ENCODE measurements at places on chromosomes 3 and 15. TPM values are rescaled to one million over a fixed set of nuclear protein-coding genes. Genes with fewer than 3 reads are reported as not detected.

DNA sequence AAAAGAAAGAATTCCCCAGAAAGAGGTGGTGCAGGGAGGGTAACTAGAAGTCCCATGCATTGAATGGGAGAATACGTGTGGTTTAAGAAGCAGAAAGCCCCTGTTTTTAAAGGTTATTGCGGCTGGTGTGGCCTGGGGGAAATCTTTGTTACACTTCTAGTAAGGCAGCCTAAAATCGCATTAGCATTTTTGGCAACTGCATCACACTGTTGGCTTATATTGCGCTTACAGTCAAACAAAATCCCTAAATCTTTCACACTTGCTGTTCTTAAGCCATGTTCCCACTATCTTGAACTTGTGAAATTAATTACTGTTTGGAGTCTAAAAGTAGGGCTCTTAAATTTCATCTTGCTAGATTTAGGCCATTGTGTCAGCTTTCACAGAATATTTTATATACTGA, 66.0 kb upstream of the GOLIM4 start:
- peak; percentile 19 for DNase-seq

- DNase-seq = no peak
Observed at GRCh38 chr3:52036222-52036694, 20.1 kb downstream of the DUSP7 start.

GRCh38 chr3:51522273-51522962, 16.1 kb upstream of the RAD54L2 start:
- DNase-seq = no peak

GRCh38 chr3:5298453-5298852, 110.9 kb downstream of the EDEM1 start:
- no peak for DNase-seq

CRTAP gene
- 157 TPM for polyA plus RNA-seq

TGM5 gene
- not detected for polyA plus RNA-seq

- no peak for DNase-seq
Observed at GRCh38 chr3:160748231-160748630, 7.8 kb upstream of the PPM1L start.

GNAT1 gene
- polyA plus RNA-seq = not detected

GRCh38 chr3:14539384-14539741, 779 bp downstream of the GRIP2 start:
- no peak for DNase-seq

- DNase-seq = peak; percentile 86
Observed at GRCh38 chr3:14440531-14441239, 38.3 kb downstream of the SLC6A6 start.

GRCh38 chr3:139695007-139695406, 17.2 kb upstream of the NMNAT3 start:
- no peak for DNase-seq

DNA sequence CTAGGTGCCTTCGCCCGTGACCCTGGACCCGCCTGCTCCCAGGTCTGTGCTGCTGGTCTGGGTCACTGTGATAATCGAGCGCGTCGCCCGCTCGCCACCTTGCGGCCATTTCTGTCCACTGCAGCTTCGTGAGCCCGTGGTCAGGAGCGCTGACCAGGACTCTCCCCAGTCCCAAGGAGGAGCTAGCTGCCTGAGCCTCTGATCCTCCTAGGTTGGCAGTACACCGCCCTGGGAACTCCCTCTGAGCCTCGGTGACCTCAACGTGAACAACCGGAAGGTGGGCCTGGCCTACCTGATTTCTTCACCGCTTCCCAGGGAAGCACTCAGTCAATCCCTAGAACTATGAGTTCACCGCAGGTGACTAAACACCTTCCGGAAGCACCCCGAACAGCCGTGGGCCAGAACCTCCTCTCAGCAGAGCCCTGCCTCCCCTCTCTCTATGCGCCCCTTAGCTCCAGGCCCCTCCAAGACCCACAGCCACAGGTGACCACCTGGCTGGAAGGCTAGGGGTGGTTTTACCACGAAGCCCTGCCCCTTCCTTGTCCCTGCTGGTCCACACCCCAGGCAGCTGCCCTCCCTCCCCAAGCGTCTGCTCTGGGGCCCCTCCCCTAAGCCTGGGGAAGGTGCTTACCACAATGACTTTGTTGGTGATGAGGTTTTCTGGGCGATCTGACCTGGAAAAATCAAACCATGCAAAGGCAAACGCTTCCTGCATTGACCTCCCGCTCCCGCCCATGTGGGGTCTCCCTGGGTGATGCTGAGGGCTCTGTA, 9.7 kb downstream of the PLA2G4D start:
- peak; percentile 41 for DNase-seq

- peak; percentile 37 for DNase-seq
Observed at GRCh38 chr3:172836390-172836997, 86.0 kb downstream of the ECT2 start.

GADL1 gene
- polyA plus RNA-seq = 4.2 TPM

- no peak for DNase-seq
Observed at GRCh38 chr3:53506110-53506762, 11.8 kb downstream of the CACNA1D start.

SLC24A5 gene
- polyA plus RNA-seq = 1.1 TPM

- DNase-seq = no peak
Observed at GRCh38 chr3:174532776-174533175, 326.4 kb upstream of the NAALADL2 start.

DNA sequence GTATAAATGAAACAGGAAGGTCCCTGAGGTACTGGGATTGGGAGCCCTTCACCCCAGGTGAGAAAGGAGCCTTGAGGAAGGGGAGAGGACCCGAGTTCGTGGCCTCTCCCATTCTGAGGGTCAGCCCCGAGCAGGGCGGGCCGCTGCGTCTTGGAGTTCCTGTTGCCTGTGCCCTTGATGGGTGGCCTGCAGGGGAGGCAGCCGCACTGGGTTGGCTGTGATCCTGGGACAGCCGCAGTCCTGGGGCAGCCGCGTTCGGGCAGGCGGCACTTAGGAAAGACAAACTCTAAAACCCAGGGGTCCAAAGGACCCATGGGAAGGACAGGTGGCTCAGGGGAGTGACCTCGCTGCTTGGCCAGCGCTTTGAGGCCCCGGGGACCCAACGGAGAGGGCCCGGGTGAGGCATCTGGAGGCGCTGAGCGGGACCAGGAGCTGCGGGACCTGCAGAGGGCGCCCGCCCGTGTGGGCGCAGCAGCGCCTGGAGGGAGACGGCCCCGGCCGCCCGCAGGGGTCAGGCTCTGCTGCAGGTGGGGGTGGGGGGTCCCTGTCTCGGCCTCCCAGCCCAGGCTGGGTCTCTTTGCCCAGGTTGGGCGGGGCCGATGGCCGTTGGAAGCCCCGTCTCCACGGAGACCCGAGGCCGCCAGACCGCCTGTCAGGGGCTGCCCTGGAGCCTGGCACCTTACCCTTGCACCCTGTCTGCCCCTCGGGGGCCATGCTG, 65.1 kb downstream of the HMCES start:
- no peak for DNase-seq

- no peak for DNase-seq
Observed at GRCh38 chr3:113276751-113277080, 65.4 kb downstream of the BOC start.

DNA sequence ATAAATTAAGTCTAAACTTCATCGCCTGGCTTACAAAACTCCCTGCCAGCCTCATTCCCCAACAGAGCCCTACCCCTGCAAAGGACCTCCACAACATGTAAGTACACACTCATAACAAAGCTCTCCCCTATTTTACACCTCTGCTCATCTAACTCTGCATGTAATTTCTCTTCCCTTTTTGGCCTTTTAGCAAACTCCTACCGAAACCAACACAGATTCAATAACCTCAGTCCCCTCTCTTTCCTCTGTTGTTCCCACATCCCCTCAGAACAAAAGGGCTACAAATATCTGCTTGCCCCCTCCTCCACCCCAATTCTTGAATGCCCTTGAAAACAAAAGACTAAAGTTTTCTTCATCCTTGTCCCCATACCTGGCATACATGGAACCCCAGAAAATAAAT, 662 bp downstream of the UBL7 start:
- DNase-seq = no peak

DMXL2 gene
- polyA plus RNA-seq = 82.4 TPM

GRCh38 chr3:132669256-132669777, 9.2 kb downstream of the UBA5 start:
- no peak for DNase-seq

DNA sequence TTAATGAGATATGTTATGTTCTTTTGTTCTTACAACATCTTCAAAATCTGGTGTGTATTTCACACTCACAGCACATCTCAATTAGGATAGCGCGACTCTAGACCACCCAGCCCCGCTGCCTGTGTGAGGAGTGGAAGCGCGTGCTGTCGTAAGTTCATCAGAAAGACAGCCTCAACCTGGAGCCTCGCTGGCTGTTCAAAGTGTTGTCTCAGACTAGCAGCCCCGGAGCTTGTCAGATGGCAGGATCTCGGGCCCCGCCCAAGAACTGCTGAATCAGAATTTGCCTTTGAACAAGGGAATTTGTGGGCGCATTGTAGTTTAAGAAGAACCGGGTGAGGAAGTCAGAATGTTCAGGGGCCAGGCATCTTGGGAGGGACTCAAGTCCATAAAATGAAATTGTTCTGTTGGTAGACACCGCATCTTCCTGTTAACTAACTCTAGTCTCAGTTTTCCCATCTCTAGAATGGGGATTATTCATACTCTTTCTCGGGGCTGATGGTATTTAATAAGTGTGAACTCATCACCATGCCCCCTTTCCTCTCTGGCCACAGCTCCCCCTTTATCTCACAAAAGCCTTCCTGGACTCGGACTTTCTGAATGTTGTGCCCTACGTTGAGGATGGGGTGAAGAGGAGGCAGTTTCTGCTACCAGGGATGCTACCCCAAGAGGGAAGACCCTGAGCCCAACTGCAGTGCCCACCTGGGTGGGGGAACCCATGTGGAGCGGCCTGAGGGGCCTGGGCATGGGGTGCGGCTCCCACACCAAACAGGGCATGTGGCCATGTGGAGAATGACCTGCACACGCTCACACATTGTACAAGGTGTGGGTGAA, 40.4 kb downstream of the BHLHE40 start:
- DNase-seq = no peak

DNA sequence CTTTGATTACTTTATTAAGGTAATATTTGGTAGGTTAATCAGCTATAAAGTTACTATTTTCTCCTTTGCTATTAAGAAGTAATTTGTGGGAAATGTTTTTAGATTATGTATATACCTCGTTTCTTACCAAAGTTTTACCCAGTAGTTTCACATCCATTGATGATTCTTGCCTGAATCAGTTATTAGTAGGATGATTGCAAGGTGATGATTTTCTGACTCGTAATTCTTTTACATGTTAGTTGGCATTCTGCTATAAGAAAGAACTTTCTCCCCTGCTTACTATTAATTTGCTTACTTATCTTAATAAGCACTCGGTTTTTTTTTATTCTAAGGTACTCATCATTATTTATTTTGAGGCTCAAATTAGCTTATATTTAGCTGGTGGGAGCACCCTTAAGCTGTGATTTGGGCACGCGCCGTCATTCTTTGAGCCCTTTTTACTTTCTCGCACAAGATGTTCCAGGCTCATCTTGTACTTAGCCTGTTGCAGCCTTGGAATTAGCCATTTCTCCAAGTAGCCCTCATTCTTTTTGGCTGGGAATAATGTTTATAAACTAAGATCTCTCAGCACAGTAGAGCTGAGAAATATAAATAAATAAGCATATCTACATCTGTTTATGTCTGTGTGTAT, 15.3 kb downstream of the USP3 start:
- no peak for DNase-seq

DNA sequence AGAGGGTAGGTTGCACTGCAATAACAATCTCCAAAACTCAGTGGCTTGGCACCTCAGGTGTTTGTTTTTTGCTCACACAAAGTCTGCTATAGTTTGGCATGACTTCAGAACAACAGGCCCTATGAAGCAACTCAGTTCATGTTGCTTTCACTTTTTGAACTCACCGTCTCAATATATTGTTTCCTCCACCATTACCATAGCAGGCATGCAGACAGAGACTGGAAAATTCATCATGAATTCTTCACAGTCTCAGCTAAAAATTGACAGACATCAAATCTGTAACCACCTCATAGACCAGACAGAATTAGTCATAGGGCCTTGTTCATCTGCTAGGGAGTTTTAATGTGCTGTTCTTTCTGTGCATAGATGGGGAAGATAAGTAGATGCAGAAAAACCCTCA, 161.4 kb upstream of the POU1F1 start:
- no peak for DNase-seq

GRCh38 chr15:77527831-77528231, 104.9 kb downstream of the LINGO1 start:
- DNase-seq = no peak

CPN2 gene
- 0.62 TPM for polyA plus RNA-seq

- no peak for DNase-seq
Observed at GRCh38 chr3:17738921-17739320, 3.5 kb downstream of the TBC1D5 start.

- DNase-seq = no peak
Observed at GRCh38 chr3:151919030-151919328, 45.5 kb downstream of the SUCNR1 start.
